ENCODE measurements at places on chromosomes 12 and 14.

GRCh38 chr14:87155856-87156488 lies 837.0 kb downstream of the GALC start:
- DNase-seq, result no peak

DNA sequence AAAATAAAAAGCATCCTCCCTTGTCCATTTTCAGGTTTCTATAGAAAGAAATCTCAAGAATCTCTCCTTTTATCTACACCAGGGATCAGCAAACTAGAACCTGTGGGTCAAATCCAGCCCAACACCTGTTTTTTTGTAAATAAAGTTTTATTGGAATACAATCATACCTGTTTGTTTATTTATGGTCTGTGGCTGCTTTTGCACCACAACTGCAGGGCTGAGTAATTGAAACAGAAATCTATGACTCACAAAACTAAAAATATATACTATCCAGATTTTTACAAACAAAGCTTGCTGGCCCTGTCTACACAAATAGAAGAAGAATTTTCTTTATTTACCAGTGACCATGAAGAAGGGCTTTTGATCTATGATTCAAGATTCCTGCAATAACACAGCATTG lies 95.1 kb upstream of the COCH start:
- DNase-seq, result no peak

DNA sequence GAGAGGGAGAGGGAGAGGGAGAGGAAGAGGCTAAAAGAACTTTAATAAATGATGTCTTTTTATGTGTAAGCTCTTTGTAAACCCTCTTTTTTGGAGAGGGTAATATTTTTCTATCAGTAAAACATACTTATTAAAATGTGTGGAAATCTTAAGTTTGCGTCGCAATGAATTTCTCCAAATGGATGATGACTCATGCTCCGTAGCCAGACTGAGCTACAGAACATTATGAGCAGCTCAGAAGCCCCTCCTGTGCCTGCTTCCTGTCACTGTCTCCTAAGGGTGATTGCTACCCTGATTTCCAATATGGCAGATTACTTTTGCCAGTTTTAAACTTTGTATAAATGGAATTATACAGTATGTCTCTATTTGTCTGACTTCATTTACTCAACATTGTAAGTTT lies 13.0 kb upstream of the PYGL start:
- no peak for DNase-seq

- DNase-seq, result no peak
Measured at GRCh38 chr14:89695846-89696245, 258.7 kb downstream of the EFCAB11 start.

- no peak for DNase-seq
Measured at GRCh38 chr14:69327507-69327906, 67.5 kb downstream of the GALNT16 start.

DNA sequence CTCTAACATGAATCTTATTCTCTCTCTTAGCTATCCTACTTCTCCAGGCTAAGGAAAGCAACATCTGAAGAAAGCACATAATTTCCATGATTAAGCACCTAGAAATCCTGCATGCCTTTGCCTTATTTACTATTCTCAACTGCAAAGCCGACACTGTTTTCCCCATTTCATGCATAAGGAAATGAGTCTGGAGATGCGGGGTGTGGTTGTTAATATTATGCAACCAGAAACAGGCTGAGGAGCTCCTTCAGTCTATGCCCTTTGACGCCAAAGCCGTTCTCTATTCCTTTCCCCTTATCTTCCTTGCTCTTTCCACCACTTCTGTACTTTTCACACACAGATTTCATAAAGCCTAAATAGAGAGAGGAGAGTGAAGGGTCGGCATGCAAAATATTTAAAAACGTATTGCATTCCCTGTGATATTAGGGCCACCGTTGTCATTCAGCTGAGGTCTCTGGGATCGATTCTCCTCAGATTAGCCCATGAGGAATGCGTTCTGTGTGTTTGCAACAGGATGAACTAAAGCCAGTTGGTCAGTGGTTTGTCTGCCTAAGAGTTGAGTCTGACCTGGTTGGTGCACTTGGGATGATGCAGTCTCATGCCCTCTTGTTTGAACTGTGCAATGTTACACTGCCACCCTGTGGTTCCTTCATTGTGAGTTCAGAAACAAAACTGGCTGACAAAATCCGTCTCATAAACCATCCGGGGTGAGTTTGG lies 53.1 kb upstream of the PLEKHG7 start:
- peak; percentile 76 for DNase-seq

GRCh38 chr12:109531411-109531810 lies 41.9 kb downstream of the MMAB start:
- no peak for DNase-seq

GRCh38 chr12:94203181-94203546 lies 54.8 kb downstream of the PLXNC1 start:
- DNase-seq, result no peak

GRCh38 chr14:89720741-89721729 lies 233.5 kb downstream of the EFCAB11 start:
- DNase-seq, result peak; percentile 88

DNA sequence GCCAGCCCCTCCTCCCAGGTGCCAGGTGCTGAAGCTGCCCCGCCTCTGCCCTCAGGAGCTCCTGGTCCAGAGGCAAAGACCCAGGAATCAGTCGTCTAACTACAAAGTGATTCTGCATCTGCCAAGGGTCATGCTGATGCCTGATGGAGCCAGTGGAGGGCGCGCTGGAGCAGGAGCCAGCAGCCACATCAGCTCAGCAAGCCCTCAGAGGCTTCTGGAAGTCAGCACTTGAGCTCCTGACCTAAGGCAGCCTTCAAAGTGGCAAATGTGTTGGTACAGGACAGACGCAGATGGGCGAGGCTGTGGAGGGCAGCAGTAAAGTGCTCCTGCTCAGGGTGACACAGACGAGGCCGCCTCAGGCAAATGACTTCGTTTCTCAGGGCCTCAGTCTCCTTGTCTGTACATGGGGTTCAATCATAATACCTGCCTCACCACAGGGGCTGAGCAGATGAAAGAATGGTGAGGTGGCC lies 10.9 kb downstream of the C12orf43 start:
- DNase-seq, result peak; percentile 52

GRCh38 chr12:77592836-77593235 lies 237.9 kb upstream of the NAV3 start:
- DNase-seq, result no peak

DNA sequence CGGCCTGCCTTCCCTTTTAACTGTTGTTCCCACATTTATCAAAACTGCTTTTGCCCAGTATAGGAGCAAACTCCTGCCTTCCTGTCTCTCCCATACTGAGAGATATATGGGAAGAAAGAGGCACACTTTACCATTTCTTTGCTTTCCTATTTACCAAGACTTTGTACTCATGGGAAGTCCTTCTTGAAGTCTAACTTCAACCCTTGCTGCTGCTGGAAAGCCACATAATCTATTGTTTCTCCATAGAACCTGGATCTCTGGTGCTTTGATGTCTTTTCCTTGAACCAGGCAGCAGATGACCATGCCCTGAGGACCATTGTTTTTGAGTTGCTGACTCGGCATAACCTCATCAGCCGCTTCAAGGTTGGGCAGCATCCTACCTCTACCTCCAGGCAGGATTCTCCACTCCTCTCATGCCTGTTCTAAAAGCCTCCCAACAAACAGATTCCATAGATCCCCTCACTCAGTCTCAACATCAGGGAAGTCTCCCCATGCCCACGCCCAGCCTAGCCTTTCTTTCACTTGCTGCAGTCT lies 18.4 kb downstream of the PPP1R1A start:
- no peak for DNase-seq

- DNase-seq, result peak; percentile 46
Measured at GRCh38 chr12:122886851-122887818, 8.8 kb downstream of the VPS37B start.

- DNase-seq, result no peak
Measured at GRCh38 chr12:69067713-69068112, 134.7 kb upstream of the CPM start.

DNA sequence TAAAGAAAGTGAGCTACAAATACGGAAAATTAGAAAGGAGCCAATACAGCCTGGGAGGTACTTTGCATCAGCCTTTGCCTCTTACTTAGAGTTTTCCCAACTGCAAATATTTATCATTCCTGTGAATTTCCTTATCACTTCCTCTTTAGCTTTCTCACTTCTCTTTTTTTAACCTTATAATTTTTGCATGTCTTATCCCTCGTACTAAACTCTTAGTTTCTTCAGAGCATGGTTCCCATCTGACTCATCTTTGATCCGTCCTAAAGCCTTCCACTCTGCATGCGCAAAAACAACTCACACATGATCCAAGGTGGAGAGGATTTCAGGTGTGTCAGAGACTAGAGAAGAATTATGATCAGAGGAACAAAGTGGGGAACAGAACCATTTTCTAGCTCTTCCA lies 9.6 kb upstream of the SNAPC1 start:
- DNase-seq, result no peak

DNA sequence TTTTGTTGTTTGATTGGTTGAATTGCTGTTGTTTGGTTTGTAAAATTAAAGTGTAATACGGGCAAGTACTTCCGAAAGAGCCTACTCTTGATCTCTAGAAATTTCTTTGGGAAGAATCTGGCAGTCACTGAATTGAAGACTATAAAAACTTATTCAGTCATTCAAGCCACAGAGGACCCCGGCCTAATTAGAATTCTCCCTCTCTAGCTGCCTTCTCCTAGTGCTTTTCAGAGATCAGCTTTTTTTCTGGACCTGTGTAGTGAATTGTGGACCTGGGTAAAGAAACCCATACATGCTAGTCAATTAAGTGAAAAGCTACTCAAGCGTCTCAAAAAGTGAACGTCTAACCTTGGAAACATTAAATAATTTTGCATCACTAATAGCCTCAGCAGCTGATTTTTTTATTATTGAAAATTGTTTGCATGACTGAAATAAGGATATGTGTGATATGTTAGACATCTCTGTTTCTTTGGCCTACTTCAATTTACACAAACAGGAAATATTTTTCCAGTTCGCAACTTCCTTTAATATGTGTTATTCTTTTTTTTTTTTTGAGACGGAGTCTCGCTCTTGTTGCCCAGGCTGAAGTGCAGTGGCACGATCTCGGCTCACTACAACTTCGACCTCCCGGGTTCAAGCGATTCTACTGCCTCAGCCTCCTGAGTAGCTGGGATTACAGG lies 27.2 kb downstream of the EFCAB11 start:
- no peak for DNase-seq

- DNase-seq, result no peak
Measured at GRCh38 chr14:97074456-97074855, 277.3 kb downstream of the VRK1 start.

DNA sequence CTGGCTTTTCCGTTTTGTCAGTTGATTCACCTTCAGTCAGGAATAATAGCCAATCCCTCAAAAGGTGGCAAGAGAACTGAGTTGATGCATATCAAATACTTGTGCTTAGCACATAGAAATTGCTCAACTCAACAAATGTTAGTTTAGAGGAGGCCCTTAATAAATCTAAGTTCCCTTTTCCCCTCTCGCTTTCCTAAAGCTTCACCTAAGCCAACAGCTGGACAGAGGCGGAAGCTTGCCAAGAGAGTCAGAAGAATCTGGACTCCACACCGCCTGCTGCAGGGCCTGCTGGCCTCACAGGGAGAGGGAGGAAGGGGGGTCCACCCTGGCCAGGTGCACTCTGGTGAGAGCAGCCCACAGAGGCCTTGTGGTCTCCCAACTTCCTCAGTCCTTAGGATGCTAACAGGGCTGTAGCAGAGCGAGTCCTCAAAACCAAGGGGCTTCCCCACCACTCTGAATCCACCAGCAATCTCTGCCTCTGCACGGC lies 213.1 kb downstream of the CHST11 start:
- peak; percentile 29 for DNase-seq

- peak; percentile 66 for DNase-seq
Measured at GRCh38 chr12:6632026-6632983, 3.5 kb downstream of the LPAR5 start.

- DNase-seq, result no peak
Measured at GRCh38 chr14:88551980-88552431, 2.8 kb downstream of the PTPN21 start.

- DNase-seq, result no peak
Measured at GRCh38 chr14:97413022-97413539, 615.9 kb downstream of the VRK1 start.

- DNase-seq, result peak; percentile 48
Measured at GRCh38 chr14:99687284-99688209, 3.4 kb downstream of the CYP46A1 start.

Data from CD4-positive, alpha-beta T cell treated with Interleukin-12 subunit alpha and Interleukin-12 subunit beta, for 1 hour (primary cell).